Testis (tissue), 5 donors: ENCODE measurements at places on chromosomes 1 and 21. TPM values are rescaled to one million over a fixed set of nuclear protein-coding genes. Genes with fewer than 3 reads are reported as not detected.

The GSTM3 gene
- 769 TPM for total RNA-seq

The ITGB3BP gene
- total RNA-seq: 21.7 TPM

DNA sequence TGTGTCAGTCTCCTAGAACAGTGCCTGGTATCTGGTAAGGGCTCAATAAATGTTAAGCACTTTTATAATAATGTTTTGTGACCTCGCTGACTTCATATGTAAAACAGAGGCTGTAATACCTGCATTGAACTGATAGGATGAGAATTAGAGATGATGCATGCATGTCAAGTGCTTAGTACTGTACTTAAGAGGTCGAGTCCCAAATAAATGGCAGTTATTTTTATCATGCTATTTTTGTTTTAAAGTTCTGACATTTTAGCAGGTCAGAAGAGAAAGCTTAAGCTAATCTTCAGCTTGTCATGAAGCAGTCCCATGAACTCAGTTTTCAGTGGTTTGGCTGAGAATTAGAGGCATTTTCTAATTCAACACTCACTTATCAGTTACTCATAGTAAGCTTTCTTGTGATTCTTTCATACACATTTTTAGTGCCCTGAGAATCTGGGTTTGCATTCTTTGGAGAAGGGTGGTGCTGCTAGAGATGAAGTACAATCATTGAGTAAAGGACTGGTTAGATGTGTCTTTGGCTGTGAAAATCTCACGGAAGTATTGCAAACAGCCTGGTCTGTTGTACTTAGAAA is 75.7 kb upstream of the RAVER2 start:
- DNase-seq: no peak

GRCh38 chr1:15088281-15088971 is 65.1 kb upstream of the TMEM51 start:
- DNase-seq: no peak
